ENCODE measurements at places on chromosomes 3 and 15. TPM values are rescaled to one million over a fixed set of nuclear protein-coding genes. Genes with fewer than 3 reads are reported as not detected.

GRCh38 chr3:155026999-155027591, 53.0 kb upstream of the MME start:
- DNase-seq: no peak

DNA sequence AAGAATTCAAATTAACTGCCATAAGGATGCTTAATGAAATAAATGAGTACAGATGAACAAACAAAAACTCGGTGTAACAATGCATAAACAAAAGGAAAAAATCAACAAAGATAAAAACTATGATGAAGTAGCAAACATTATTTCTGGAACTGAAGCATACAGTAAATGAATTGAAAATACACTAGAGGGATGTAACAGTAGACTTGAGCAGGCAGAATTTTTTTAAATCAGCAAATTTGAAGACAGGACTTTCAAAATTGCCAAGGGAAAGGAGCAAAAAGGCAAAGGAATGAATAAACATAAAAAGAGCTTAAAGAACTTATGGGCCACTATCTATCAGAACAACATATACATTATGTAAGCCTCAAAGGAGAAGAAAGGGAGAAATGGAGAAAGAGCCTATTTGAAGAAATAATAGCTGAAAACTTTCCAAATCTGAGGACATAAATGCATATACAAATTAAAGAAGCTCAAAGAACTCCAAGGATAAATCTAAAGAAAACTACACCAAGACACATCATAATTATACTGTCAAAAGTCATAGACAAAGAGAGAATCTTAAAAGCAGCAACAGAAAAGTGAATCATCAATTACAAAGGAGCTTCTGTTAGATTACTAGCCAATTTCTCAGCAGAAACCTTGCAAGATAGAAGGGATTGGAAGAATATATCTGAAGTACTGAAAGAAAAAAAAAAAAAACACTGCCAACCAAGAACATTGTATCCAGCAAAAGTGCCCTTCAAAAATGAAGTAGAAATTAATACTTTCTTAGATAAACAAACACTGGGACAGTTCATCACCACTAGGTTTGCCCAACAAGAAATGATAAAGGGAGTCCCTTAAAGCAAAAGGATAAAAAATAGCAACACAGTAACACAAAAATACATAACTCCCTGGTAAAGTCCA, 15.5 kb downstream of the TOP2B start:
- peak; percentile 15 for DNase-seq

GRCh38 chr15:88032787-88033186, 223.8 kb downstream of the NTRK3 start:
- no peak for DNase-seq

DNA sequence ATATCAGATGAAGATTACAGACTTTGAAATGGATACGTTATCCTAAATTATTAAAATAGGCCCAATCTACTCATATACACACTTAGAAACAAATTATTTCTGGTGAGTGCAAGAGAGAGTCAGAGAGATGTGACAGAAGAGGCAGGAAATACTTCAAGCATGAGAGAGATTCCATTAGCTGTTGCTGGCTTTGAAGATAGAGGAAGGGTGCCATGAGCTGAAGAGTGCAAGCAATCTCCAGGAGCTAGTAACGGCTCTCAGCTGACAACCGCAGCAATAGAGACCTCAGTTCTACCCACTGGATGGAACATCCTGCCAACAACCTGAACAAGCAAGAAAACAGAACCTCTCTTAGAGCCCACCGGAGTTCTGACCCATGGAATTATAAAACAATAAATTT, 270.7 kb upstream of the SLITRK3 start:
- no peak for DNase-seq

Gene GOLGA8J
- not detected for polyA plus RNA-seq

DNA sequence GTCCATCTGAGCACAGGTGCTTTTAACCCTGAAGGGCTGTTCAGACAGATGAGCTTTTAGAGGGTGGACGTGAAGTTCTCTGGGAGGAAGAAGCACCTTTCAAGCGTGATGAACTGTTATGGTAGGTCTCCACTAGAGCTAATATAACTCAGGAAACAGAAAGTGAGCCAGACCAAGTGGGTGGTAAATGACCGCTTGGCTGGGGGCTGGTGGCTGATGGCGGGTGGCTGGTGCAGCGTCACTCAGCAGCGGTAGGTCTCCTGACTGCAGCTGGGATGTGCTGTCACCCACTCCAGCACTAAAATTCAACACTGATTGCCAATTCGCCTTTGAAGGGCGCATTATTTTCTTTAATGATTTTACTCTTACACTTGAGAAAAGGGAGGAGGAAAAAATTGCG, 31.2 kb upstream of the LACTB start:
- DNase-seq: no peak
